NCI-H446 treated with DMSO at 0.1 percent for 48 hours (cell line): ENCODE measurements at places on chromosomes 6 and 20.

DNA sequence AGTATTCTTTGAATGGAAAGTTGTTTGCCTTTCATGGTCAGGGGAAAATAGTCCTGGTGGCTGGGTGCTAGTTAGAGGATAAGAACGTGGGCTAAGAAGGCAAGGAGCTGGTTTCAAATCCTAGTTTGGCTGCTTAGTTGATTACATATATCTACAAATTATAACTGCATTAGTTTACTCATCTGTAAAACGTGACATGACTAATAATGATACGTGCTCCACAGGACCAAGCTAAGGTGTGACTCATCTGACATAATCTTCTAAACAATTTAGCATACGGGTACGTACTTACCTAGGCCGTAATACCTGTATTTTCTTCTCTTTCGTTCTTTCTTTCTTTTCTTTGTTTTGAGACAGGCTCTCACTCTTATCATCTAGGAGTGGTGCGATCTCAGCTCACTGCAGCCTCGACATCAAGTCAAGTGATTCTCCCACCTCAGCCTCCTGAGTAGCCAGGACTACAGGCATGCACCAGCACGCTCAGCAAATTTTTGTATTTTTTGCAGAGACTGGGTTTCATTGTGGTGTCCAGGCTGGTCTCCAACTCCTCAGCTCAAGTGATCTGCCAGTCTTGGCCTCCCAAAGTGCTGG, 1274.2 kb upstream of the GJE1 start:
- peak; percentile 47 for DNase-seq

DNA sequence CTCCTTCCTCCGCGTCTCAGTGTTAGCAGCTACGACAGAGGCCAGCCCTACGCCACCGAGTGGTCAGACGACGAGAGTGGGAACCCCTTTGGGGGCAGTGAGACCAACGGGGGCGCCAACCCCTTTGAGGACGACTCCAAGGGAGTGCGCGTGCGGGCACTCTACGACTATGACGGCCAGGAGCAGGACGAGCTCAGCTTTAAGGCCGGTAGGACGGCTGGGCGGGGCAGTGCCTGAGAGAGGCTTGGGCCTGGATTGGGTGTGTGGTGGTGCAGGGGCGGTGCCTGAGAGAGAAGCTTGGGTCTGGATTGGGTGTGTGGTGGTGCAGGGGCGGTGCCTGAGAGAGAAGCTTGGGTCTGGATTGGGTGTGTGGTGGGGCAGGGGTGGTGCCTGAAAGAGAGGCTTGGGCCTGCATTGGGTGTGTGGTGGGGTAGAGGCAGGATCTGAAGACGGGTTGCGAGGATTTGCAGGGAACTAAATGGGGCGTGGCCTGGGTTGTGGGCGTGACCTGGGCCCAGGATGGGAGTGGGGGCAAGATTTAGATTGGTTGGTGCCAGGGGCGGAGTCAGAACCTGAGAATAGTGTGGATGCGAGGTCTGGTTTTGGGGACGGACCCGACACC, 24.4 kb downstream of the SPDEF start:
- DNase-seq = no peak

GRCh38 chr6:134021396-134022122, 30.9 kb downstream of the SLC2A12 start:
- DNase-seq = no peak

DNA sequence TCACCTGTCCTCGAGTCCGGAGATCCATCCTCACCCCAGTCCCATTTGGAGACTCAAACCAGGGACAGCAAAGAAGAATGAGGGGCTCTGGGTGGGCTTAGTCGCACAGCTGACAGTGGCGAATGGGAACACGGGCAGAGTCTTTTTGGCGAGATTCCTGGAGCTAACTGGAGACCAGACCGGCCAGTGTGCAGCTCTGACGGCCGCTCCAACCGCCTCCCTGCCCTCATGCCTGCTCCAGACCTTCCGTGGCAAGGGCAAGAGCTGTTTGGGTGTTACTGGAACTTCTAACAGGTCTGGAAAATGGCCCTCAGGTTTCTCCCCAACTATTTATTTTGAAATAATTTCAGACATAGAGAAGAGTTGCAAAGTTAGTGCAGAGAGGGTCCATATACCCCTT, 75.6 kb downstream of the IRF4 start:
- no peak for DNase-seq

- DNase-seq = no peak
Measured at GRCh38 chr6:157099912-157100593, 223.3 kb downstream of the TMEM242 start.

DNA sequence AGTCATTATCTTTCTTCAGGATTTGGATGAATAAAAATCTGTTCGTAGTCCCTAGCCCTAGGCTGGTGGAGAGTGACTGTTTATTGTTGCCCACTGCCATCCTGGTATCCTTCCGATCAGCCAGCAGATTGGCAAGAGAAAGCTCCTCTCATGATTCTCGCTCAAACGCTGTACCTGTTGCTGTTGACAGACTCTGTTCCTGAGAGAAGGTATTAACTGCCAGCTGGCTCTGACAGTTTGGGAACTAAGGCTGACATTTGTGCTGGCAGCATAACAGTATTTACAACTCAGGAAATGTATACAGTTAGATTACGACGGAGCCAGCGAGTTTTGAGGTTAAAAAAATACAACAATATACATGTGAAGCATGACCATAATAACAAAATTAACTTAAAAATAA, 674.5 kb downstream of the PRKN start:
- DNase-seq = no peak

GRCh38 chr6:163738725-163739407, 324.3 kb downstream of the QKI start:
- no peak for DNase-seq

DNA sequence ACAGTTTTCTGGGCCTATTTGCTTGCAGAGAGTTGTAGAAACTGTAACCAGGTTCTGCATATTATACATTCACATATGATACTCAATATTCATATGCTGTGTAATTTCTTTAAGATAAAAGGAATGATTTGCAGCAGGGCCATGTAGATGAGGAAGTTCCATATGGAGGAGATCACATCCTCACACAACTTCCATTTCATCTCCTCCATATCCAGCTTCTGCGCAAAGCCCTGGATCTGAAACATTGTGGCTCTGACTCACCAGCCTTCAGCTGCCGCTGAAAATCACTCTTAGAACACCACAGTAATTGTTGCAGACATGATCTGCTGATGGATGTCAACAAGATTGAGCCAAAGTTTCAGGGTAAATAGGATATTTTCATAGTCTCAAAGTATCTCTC, 57.7 kb downstream of the PXDC1 start:
- no peak for DNase-seq

GRCh38 chr20:4512891-4513550, 208.7 kb upstream of the PRND start:
- DNase-seq = no peak

DNA sequence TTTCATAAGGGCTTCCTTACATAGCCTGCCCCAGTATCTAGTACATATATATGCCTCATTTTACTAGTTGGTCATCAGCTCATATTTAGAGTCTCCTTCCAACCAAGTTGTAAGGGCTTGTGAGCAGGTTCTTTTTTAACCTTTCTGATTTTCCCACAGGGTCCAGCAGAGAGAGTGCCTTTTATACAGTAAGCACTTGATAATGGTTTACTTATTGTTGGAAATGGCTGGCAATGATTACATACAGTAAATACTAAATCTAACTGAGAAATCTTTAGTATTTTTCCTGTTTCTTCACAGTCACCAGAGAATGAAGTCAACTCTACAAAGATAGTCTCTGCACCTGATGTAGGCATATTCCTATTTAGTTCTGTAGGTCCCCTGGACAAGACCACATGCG, 135.1 kb upstream of the B3GAT2 start:
- no peak for DNase-seq

- no peak for DNase-seq
Measured at GRCh38 chr6:128358244-128358776, 162.1 kb downstream of the PTPRK start.

- DNase-seq = no peak
Measured at GRCh38 chr6:79713701-79714322, 82.7 kb downstream of the SH3BGRL2 start.

DNA sequence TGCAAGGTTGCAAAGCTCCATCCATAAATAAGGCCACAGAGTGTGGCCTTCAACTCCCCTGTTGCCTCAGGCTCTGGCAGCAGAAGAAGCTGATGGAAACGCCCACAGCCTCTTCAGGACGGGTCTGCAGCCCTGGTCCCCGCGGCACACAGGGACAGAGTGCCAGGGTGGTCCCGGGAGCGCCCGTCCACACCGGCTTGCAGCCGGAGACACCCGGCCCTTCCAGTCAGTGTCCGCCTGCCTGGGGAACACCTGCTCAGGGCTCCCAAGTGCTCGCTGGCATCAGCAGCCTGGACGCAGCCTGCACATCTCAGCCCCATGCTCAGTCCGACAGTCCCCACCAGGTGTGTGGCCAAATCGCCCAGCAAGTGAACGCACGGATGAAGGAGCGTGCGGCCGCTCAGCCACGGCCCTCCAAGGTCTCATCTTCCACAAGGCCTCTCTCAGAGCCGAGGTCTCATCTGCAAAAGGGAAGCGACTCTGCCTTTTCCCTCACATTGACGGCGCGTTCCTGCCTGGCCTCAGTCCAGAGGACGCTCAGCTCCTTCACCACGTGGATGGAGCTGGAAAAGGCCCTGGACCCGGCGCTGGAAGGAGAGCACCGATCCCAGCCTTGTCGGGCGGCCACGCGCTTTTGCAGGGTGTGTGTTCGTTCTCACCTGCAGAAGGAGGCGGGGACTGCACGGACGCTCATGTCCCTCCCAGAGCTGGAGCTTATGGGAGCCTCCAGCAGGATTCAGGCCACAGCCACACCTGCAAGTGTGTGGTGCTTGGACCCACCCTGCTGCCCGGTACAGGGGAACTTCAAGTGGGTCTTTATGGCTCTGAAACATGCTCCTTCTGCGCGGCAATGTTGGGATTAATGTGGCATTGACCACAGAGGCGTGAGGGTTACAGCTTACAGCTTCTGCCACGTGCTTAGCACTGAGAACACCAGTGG, 180.4 kb downstream of the DLL1 start:
- no peak for DNase-seq

DNA sequence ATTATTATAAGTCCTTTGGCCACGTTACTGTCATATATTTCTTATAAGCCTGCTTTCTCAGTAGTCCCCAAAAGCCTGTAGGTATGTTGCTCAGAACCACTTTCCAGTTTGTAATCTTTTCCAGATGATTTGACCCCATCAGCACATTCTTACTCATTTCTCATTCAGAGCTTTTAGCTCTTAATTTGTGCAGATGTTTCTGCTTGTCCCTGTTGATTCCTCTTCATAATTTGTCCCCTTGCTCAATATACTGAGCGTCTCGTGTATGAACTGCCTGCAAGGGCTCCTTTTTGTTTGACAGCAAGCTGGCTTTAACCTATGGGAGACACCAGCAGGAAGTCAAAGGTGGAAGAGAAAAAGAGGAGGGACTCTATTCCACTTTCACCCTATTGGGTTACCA, 733.8 kb upstream of the GJE1 start:
- no peak for DNase-seq

GRCh38 chr6:19599796-19600464, 237.2 kb upstream of the ID4 start:
- no peak for DNase-seq

- no peak for DNase-seq
Measured at GRCh38 chr6:100404051-100404450, 60.7 kb downstream of the SIM1 start.

DNA sequence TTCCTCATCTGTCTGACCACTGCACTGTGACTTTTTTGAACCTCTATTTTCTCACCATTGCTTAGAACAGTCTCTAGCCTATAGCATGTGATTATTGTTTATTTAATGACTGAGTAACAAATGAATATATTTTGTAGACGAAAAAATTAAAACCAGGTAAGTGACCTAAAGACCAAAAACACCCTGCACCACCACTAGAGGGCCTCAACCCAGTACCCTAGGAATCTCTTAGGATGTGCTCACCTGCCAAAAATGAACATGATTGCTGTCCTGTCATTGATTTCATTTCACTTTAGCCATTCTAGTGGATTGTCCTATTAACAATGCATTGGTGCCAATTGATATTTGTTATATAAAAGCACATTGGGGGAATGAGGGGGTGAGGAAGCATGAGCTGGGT, 199.1 kb downstream of the COL9A1 start:
- DNase-seq = no peak

DNA sequence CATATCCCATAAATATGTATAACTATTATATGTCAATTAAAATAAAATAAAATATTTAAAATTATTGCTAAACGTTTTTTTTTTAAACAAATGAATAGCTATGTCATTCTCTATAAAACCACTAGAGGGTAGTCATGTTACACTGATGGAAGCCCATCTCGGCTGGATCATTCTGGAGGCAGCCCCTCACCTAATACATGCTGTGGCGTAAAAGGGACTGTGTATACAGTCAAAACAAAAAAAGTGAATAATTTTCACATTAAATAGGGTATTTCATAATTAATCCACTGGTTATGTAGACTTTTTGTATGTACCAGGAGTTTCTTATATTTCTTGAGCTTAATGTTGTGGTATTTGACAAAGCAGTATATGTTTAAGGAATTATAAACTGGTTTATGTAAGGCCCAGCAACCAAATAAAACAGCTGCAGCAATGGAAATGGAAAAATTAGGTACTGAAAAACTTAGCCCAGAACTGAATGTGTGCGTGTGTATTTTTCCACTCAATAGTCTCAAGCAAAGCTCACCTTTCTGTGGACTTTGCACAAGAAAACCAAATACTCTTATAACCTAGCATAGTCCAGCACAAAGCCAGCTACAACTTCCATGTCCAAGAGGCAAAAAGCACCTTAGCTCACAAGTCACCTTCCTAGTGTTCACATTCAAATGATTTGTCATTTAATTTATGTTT, 81.7 kb downstream of the COL9A1 start:
- peak; percentile 34 for DNase-seq

DNA sequence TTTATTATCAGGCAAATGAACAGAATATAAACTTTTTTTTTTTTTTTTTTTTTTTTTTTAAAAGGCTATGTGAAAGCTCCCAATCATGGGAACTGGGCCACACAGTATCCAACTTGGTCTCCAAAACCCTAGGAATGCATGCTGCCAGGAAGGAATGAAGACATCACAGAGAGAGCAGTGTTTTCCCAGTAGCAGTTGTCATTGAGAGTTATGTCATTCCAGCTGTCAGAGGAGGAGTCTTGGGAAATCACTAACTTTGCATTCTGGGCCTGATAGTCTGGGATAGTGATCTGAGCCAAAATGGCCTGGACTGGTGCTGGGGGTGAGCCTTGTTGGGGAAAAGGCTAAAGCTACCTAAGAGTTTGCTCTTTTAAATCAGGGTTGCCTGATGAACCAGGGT, 231.3 kb upstream of the MAP3K7 start:
- DNase-seq = no peak
